Hematopoietic multipotent progenitor cell treated with erythropoietin and hydrocortisone succinate and interleukin-3 and kit ligand, for 6 days (in vitro differentiated cells): ENCODE measurements at places on chromosomes 7 and 10.

- no peak for DNase-seq
These were observed 55.2 kb downstream of the GCC1 start for GRCh38 chr7:127530148-127530547.

DNA sequence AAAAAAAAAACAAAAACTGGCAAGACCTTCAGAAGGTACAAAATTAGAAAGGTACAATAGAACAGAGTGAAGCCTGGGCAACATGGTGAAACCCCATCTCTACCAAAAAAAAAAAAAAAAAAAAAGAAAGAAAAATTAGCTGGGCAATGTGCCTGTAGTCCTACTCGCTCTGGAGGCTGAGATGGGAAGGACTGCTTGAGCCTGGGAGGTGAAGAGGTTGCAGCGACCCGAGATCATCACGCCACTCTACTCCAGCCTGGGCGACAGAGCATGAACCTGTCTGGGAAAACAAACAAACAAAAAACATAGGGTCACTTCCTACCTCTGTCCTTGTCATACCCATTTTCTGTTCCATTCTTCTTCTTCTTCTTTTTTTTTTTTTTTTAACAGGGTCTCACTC is 45.6 kb upstream of the DLG5 start:
- no peak for DNase-seq

DNA sequence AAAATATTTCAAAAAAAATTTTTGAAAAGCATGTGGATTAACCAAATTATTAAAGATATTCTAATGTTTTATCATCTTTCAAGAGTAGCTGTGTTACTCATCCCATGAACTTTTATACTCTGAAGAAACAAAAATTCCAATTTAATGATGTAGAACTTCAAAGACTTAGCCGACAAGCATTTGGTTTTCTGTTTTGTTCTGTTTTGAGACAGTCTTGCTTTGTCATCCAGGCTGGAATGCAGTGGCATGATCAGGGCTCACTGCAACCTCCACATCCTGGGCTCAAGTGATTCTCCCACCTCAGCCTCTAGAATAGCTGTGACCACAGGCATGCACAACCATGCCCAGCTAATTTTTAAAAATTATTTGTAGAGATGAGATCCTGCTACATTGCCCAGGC is 17.8 kb upstream of the LCOR start:
- no peak for DNase-seq

DNA sequence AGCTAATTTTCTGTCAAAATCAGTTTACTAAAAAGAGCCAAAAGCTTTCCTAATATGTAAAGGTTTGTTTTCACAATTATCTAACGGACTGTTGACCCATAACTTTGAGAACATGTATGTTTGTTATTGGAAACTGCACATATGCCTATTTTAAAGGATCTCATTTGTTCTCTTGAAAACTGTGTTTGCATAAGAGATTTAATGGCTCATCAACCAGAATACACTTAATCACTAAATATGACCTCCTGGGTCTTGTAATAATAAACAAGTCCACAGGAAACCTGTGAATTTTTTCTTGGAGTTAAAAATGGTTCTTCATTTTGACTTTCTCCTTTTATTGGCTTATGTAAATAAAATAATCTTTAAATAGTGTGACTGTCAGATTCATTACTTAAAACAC is 48.3 kb upstream of the STEAP1B start:
- DNase-seq, result no peak

- no peak for DNase-seq
These were observed 440.1 kb downstream of the TCERG1L start for GRCh38 chr10:130871406-130871805.

- peak; percentile 66 for DNase-seq
These were observed 38.2 kb downstream of the AVL9 start for GRCh38 chr7:32533276-32534029.

- peak; percentile 44 for DNase-seq
These were observed 24.9 kb upstream of the CARD11 start for GRCh38 chr7:3068530-3068929.

DNA sequence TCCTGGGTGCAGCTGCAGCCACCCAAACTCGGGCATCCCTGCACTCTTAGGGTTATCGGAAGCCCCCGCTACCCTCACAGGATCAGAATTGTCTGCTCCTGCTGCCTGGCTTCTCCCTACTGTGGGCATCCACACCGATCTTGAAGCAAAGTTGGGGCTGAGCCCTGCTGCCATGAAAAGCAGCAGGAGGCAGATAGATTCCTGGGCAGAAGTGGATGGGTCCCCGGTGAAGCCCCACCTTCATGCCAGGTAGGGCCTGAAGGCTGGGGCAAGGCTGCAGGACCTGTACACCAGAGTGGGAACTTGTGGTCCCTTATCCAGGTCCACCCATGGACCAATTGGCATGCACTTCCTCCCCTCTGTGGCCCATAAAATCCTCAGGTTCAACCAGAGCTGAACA is 922.6 kb upstream of the KCND2 start:
- no peak for DNase-seq

DNA sequence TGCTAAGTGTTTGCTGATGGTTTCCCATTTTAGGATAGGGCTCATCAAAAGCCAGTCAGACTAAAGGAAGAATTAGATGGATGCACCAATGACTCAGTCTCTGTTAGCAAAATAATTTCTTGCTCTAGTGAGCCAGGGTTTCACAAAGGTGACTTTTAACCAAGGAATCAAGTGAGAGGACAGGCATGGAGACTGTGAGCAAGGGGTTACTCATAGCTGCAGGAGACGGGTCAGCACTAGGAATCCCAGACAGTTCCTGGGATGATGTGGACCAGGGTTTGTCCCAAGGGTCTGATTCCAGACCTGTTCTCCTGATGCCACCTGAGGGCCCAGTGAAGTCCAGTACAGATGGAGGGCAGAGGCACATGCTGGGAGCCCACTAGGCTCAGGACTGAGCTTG is 138.1 kb downstream of the NOC3L start:
- no peak for DNase-seq

- no peak for DNase-seq
These were observed 30.5 kb downstream of the PLXNA4 start for GRCh38 chr7:132545756-132546155.

GRCh38 chr10:7529638-7530037 is 118.8 kb upstream of the SFMBT2 start:
- DNase-seq, result peak; percentile 12

DNA sequence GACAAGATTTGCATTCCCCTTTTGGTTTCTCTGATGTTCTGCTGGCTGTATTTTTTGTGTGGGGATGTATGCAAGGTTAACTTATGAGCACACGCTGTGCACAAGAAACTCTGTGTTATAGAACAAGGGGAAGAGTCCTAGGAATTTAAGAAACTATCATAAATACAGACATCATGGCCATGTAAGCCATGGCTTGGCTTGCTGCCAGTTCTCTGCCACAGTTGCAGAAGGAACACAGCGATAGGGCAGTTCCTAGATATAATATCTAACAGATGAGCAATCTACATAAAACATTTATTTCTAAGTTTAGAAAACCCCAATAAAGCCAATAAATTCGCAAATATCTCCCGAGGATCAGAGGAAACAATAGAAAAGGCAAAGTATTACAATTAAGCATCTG is 153.3 kb downstream of the LRRTM3 start:
- DNase-seq, result peak; percentile 80

DNA sequence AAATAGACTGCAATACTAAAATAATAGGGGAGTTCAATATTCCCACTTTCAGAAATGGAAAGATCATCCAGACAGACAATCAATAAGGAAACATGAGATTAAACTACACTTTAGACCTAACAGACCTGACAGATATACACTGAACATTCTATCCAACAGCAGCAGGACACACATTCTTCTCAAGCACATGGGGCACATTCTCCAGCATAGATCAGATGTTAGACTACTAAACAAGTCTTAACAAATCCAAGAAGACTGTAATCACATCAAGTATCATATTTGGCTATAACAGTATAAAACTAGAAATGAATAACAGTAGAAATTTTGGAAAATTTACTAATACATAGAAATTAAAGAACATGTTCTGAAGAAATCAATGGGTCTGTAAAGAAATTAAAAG is 458.9 kb upstream of the ANKRD30A start:
- DNase-seq, result no peak

GRCh38 chr7:42886129-42886528 is 25.7 kb downstream of the C7orf25 start:
- DNase-seq, result peak; percentile 69

DNA sequence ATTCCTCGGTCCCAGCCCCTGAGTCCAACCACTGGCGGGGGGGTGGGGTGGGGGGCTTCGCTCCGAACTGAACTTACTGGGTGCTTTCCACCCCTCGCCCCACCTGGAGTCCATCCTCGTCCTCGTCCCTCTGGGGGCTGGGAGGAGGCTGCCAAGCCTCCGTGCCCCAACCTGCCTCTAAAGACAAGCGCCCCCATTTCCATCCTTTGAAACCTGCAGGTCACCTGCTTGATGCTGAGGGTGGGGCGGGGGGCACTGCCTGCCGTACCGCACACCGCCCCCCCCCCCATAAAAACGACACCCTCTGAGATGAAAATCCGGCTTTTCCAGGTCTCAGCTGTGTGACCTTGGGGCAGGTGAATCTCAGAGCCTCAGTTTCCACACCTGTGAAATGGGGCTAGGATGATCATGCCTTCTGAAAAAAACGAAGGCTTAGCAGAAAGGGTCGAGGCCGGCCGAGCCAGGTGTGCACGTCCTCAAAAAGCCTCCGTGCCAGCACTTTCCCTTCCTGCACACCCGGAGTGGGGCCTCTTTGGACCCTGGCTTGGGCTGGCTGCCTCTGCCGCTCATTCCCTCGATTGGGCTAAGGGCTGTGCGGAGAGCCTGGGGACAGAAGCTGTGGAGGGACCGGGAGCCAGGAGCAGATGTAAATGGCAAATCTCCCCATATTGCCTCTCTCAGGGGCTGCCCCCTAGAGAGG is 967 bp downstream of the ELFN1 start:
- DNase-seq, result no peak

GRCh38 chr7:34723866-34724490 is 66.0 kb downstream of the NPSR1 start:
- no peak for DNase-seq

DNA sequence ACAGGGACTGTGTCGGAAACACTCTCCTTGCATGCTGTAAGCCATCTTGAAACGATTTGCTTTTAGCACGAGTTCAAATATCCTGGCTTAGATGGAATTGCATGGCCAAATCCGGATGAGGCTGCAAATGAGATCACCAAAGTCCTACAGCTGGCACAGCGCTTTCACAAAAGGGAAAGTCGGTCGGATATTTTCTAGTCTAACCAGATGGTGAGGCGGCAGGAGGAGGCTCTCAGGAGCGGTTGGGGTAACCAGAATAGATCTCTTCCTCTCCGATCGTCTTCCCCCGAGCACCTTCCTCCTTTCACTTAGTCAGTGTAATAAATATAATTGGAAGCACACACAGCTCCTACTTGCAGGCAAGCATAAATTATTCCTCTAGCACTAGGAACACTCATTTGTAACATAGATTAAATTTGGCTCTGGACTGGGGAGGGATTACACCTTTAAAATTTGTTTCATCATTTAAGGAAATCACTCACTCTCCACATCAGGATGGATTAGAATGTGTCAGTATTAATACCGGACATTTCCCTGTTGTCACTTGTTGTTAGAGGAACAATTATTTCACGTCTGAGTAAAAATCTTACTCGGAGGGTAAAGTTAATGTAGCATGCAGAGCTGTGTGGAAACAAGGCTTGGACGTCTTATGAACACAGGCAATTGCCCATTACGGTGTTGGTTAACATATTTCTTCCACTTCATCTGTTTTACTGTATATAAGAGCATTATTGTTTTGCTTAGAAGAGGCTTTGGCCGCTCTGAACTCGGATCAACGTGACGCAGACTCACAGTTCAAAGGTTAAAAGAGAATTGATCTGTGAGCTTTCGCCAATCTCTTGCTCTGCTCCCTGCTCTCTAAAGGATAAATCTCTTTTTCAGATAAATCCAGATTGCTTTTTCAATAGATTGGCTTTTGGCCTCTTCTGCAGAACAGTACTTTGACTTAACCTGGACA is 857.9 kb downstream of the TYW1 start:
- DNase-seq, result no peak

GRCh38 chr7:70154521-70155180 is 556.4 kb downstream of the AUTS2 start:
- no peak for DNase-seq

- no peak for DNase-seq
These were observed 181.8 kb downstream of the LRRTM3 start for GRCh38 chr10:67107670-67108069.

GRCh38 chr7:16528520-16528919 is 1.9 kb downstream of the LRRC72 start:
- no peak for DNase-seq

GRCh38 chr7:22765609-22766008 is 38.6 kb downstream of the IL6 start:
- no peak for DNase-seq

GRCh38 chr7:131544449-131545301 is 11.8 kb downstream of the PODXL start:
- DNase-seq, result peak; percentile 61

DNA sequence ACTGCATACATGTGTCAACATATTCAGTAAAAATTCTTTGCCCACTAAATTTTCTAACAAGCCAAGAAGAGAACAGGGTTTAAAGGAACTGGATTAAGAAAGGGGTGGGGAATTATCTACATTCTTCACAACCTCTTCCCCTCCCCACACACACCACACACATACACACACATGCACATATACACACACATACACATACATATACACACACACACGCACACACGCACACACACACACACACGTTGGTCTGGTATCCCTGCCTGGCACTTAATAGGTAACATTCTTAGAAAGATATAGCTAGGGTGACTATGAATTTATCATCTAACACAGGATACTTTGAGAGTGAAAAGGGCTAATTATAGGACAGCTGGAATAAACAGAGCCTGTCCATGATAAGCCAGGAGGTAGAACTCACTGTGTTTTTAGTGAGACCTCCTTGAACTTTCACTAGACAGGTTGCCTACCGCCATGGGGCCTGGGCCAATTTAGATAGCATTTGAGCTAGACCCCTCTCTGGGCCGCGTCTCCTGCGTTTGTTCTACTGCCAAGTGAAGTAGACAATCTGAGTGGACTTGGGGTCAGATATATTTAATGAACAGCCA is 33.1 kb upstream of the EPC1 start:
- peak; percentile 19 for DNase-seq

GRCh38 chr10:19412531-19412930 is 363.9 kb downstream of the MALRD1 start:
- DNase-seq, result peak; percentile 42

DNA sequence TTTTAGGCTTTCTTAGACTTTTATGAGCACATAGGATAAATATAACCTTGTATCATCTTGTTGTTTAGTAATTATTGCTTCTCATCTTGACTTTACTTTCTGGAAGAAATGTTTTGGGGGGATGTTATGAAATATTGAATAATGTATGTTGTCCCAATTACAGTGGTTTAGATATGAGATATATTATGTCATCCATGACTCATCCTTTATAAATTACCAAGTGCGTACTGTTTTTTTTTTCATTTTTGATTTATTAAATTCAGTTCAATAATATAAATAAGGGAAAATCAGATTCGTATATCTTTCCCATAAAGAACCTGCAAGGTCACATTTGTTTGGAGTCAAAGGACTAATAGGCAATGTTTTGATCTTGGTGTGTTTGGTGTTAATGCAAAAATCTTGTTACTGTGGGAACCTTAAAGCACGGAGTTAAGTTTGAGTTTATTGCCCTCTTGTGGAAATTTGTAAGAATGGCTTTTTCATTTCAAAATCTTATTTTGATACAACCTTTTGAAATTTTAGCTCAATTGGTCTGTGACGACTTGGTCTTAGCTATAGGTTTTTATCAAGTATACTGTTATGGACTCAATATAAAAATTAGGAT is 108.6 kb downstream of the SRI start:
- DNase-seq, result peak; percentile 72
